ENCODE measurements at places on chromosomes 2 and 18.

DNA sequence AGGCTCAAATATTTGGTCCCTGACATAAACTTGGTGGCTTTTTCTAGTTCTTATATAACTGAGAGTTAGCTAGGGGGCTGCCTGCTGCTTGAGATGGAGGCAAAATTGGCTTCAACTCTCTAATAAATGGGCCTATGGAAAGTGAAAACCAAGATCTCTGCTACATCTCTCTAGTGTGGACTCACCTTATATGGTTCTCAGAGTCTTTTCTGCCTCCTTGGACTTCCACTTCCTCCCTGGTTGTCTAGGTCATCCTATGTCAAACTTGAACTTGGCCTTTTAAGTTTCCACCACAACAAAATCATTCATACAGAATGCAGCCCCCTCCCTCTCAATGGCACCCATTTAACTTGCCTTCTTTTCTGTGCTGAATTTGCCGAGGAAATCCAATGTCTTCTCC lies 23.9 kb upstream of the ARHGAP25 start:
- no peak overlapping the region for H3K4me3 ChIP-seq
- DNase-seq, result no peak
- H3K36me3 ChIP-seq, result no peaks in the 10 kb centered on the region
- no peaks in the 10 kb centered on the region for H3K4me1 ChIP-seq
- no peak overlapping the region for H3K27ac ChIP-seq

- no peak for DNase-seq
- no peak overlapping the region for H3K27ac ChIP-seq
- H3K36me3 ChIP-seq, result no peaks in the 10 kb centered on the region
- no peaks in the 10 kb centered on the region for H3K27me3 ChIP-seq
- no peak overlapping the region for H3K4me3 ChIP-seq
- H3K4me1 ChIP-seq, result no peaks in the 10 kb centered on the region
These were observed 361.5 kb upstream of the RAB12 start for GRCh38 chr18:8247700-8248099.

GRCh38 chr18:33560686-33561370 lies 17.2 kb upstream of the ASXL3 start:
- DNase-seq, result peak; percentile 54
- H3K4me3 ChIP-seq, result no peak overlapping the region
- H3K27me3 ChIP-seq, result no peaks in the 10 kb centered on the region
- no peaks in the 10 kb centered on the region for H3K36me3 ChIP-seq

DNA sequence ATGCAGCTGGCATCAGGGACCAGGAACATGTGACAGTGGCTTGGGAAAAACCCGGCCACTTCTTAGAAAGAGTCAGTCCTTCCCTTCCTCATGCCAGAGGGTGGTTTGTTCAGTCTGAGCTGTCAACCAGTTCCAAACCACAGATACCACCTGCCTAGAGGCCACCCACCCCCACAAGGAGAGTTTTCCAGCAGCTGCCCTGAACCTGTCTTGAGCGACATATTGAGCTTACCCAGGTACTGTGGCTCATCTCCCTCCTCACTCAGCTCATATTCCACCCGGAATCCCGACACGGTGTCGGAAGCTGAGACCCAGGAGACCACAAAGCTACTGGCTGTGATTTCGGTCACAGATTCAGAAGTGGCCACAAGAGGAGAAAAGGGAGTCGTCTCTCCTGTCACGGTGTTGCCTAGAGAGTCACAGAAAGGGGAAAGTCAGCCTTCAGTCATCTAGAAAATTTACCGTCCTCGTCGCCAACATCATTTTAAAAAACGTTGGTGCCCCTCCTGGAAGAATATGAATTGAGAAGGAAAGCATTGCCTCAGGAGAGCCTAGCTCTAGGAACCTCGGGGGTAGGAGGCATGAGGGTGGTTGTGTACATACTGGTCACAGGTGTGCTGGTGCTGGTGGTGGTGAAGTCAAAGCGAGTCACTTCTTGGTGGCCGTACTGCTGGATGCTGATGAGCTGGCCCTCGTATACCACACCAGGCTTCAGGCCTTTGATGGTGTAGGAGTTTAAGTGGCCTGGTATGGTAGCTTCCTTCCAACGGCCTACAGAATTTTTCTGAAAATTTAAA lies 26.3 kb downstream of the FN1 start:
- H3K4me1 ChIP-seq, result peaks cover 17% of the 10 kb centered on the region
- peak overlapping the region; percentile 24 for H3K27ac ChIP-seq
- peaks cover 28% of the 10 kb centered on the region for H3K36me3 ChIP-seq
- no peak overlapping the region for H3K4me3 ChIP-seq
- peak; percentile 64 for DNase-seq

- no peaks in the 10 kb centered on the region for H3K4me1 ChIP-seq
- no peak within 1 kb of the TSS for H3K27ac ChIP-seq
- no peaks in the 10 kb centered on the region for H3K27me3 ChIP-seq
- H3K36me3 ChIP-seq, result no peaks in the 10 kb centered on the region
- DNase-seq, result peak; percentile 53
These were observed at the start of gene SULT1C4 for GRCh38 chr2:108377815-108378630. Gene SULT1C4, plus strand, starts transcription at chr2:108377954. Its CDS starts 384 bp downstream, at chr2:108378338.
